Ecto neural progenitor cell (in vitro differentiated cells): ENCODE measurements at places on chromosomes 3 and 15.

DNA sequence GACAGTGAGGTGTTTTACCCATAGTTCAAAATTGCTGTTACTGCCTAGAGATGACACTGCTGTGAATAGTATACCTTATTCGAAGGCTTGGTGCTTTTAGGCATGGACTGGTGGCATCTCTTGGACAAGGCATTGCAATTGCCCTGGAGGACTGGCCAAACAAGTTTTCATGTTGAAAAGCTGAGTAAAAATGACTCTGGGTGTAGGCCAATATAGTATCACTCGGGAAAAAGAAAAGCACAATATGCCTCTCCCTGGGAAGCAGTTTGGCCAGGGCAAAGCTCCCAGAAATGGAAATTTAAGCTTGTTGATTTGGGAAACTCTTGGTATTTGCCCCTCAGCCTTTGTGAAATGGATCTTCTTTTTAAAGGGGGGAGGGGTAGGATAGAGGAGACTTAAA is 54.8 kb downstream of the ZNF609 start:
- DNase-seq: no peak

DNA sequence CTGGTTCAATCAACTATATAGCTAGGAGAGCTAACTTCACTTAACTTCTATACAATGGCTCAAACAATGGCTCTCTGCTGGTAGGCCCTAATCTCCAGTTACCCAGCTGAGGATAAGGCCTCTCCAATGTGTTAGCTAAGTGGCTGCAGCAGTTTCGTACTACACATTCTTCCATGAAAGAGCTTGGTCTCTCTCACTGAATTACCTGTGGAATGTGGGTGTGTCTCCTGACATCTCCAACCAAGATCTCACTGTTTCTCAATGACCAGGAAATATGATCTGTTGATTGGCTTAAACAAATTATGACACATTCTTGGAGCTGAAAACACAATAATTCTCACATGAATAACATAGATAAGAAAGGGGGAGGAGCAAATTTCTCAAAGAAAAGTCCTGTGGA is 169.8 kb upstream of the ROBO1 start:
- DNase-seq: no peak

DNA sequence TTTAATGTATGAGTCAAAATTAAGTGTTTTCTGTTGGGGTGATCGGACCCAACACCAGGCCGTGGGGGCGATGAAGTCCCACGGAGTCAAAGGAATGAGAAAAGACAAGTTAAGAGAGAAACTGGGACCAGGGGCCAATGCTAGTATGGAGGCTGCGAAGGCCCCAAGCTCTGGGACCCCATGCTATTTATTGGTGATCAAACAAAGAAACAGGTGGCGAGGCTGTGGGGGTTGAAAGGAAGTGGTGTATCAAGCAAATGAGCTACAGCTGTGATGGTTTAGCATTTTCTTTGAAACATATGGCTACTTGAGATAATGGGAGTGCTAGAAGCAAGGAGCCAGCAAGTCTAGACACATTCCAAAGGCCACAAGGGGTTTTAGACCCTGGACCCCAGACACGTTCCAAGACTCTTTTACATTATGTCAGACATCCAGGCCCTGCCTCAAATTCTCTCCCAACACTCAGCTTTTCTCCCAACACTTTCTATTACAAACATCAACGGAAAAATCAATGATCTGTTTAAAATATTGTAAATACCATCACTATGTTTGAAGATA is 56.0 kb upstream of the SNRPN start:
- no peak for DNase-seq

GRCh38 chr3:37810848-37811247 is 50.8 kb upstream of the CTDSPL start:
- DNase-seq: no peak

DNA sequence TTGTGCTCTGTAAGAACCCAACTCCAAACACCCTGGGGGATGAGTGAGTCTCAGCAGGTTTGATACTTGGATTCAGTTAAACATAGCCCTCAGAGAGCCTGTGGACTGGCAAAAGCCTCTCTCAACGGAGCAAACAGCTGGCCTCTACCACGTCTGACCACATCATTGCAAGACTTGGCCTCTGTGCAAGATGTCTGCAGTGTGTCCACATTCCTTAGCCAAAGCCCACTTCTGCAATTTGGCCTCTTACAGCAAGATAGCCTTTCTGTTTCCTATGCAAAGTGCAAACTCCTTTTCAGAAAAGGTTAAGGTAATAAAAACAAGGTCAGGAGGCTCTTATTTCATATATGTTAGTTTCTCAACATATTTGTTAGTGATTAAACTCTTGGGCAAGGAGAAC is 27.9 kb downstream of the FBN1 start:
- DNase-seq: no peak

- no peak for DNase-seq
Measured at GRCh38 chr3:160801386-160802118, 45.5 kb downstream of the PPM1L start.

- no peak for DNase-seq
Measured at GRCh38 chr15:81666839-81667238, 292.8 kb upstream of the TMC3 start.

DNA sequence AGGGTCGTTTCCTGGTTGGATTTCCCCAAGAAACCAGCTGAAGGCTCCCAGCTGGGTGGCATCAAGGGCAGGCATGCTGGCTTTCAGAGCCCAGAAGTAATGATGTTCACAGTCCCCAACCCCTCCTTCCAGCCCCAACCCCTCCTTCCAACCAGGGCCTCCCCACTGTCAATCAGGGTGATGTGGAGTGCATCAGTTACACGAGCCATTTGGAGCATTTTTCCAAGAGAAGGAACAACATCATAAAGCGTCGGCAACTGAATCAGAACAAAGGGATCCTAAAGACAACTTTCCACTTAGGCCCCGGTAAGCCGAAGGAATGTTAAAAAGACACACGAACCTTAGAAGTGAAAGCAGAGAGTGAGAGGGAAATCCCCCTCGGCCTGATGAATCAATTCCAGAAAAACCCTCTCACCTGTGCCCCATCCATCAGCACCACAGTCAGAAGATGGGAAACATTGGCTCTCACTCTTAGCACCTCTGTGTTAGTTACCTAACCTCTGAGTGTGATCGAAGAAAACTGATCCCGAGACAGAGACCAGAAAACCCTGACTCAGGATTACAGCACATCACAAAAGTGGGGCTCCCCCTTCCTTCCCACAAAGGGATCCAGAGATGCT is 101.2 kb upstream of the WNT5A start:
- DNase-seq: no peak

- no peak for DNase-seq
Measured at GRCh38 chr15:45287390-45287956, 35.4 kb downstream of the SLC28A2 start.

DNA sequence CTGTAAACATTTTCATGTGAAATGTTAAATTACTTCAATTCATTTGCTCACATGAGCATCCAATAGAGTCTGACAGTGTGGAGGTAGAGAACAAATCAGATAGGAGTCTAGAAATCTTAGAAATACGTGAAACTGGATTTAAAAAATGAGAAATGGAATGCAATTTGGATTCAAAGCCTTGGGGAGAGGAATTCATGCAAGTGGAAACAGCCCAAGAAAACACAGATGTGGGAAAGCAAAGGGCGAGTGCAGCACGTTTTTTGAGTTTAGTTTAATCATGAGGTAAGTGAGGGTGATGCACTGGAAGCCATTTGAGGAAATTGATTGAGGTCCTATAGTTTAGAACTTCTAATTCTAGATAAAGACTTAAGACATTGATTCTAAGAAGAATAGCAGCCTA is 434.7 kb downstream of the C3orf38 start:
- no peak for DNase-seq

DNA sequence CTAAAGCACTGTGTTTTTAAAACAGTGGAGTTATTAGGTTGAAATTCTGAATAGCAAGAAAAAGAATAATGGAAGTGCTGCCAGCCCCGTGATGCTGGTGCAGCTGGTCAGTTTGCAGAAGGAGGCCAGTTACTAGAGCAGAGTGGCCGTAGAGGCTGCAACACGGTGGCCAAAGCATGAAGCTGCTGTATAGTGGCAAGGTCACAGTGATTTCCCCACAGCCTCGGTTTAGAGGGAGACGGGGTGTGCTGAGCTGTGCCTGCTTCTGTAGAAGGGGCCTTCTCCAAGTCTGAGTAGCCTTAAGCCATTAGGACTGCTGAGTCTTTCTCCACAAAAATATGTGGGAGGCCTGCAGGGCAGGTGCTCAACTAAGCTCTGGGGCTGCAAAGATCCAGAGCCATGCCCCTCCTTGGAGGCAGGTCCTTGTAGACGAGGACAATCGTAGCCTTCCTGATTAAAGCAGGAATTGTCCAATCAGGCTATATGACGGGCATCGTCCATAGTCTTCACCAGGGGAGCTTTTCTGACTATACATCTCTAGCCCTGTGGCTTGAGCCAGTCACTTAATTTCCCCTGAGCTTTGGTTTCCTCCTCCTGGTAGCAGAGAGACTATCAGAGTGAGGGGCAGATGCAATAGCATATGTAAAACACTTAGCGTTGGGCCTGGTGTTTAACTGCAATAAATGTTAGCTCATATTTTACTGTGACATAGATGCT is 151.6 kb downstream of the PGPEP1L start:
- no peak for DNase-seq
